NCI-H187 treated with DMSO at 0.1 percent for 48 hours (cell line): ENCODE measurements at places on chromosomes 5 and 9.

GRCh38 chr9:114053246-114054005, 24.7 kb downstream of the AMBP start:
- DNase-seq, result no peak

GRCh38 chr9:135883410-135884089, 23.8 kb downstream of the CAMSAP1 start:
- no peak for DNase-seq

GRCh38 chr5:7464182-7464581, 68.2 kb downstream of the ADCY2 start:
- DNase-seq, result no peak

DNA sequence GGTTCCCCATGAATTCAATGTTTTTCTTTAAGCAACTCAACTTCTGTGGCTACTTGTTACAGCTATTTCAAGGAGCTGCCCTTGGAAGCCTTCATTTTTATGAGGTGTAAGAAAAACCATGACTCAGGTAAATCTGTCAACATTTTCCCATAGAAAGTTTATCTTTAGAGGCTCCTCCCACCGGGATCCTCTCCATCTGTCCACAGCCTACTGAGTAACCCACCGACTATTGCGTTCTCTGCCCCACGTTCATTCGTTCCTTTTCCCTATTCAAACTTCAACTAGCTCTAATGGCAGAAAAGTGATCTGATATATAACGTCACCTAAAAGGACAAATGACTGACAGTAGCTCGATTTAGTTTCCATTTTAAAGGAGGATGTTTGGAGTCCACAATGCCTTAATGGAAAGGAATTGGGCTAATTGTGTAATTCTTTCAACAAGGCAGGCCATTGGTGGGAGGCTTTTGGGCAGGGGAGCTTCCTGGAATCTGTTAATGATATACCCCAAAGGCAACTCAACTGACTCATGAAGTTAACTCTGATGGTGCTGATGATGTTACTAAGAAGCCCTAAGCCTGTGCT, 29.3 kb upstream of the NR3C1 start:
- no peak for DNase-seq

GRCh38 chr5:14415698-14416074, 165.9 kb upstream of the OTULINL start:
- no peak for DNase-seq

- DNase-seq, result no peak
Observed at GRCh38 chr5:73939557-73939956, 313.6 kb downstream of the ARHGEF28 start.

DNA sequence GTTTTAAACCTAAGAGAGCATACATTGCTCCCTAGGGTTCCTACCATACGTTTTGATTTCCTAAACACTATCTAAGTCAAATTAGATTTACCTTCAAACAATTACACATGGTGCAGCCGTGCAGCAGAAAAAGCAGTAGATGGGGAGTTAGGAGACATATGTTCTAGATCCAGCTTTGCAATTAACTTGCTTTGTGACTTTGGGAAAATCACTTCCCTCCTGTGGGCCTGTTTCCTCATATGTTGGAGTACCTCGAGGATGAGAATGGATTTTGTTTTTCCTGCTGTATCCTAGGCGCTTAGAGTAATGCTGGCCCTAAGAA, 711 bp downstream of the MRPL50 start:
- no peak for DNase-seq

DNA sequence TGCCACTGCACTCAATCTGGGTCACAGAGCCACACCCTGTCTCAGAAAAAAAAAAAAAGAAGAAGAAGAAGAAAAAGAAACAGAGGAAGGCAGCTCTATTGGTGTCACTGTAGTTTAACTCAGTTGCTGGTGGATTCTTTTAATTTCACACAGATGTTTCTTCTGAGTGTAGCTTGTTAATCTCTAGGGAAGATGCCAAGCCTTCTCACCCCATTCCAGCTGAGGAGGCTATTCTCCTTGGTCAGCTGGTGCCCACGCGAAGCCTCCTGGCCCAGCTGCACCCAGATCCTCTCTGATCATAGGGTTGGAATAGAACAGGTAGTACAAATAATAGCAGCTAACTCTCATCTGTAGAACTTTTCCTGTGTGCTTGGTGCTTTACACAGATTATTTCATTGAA, 113.8 kb upstream of the SPRY4 start:
- no peak for DNase-seq

GRCh38 chr9:134162212-134162775, 2.1 kb downstream of the RNU6ATAC start:
- DNase-seq, result no peak

DNA sequence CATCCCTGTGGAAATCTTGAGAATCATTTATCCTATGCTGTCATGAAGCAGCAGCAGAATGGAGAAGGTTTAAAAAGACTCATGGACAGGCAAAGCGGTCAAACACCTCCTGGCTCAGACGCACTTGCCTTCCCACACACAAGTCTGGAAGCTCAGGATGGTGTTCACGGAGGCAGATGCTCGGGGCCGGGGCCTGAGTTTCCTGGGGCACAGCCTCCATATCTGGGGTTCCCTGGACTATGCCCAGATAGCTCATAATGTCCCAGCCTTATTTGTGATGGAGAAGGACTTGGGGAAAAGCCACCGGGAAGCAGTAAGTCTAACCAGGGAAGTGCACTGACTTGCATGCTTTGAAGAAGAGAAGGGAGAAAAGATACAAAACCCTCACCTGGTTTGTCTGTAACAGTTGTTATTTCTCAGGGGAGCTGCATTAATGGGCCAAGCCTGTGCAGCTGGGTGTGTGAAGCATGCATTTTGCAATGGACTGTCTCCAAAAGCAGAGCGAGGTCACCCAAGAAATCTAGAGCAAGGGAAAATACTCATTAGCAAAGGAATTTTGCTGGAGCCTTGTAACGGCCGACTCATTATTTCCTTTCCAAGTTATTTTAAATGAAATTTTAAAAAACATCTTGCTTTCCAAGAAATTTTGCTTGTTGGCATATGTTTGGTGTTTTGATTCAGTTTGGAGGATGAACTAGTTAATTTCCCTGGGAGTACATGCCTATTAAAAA, 3.4 kb downstream of the S1PR3 start:
- DNase-seq, result no peak

- no peak for DNase-seq
Observed at GRCh38 chr9:11338130-11338529, 725.3 kb upstream of the PTPRD start.

- DNase-seq, result no peak
Observed at GRCh38 chr9:101093620-101094019, 65.1 kb downstream of the PLPPR1 start.

DNA sequence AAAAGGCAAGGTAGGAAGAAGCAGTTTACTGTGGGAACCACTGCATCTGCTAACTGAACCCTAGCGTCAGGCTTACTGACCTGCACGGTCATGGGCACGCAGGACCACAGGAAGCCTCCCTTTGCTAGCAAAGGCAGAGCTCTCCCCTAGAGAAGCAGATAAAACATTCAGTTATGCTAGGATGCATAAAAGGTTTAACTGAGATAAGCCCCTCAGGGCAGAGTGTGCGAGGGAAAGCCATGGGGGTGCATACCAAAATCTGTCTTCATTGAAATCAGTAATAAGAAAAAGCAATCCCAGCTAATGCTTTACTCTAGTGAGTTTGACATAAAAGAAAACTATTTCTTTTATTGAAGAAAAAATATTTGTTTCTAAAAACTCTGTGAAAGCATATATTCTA, 2403.7 kb upstream of the C9orf72 start:
- DNase-seq, result no peak

GRCh38 chr9:69058101-69058500, 22.5 kb downstream of the FXN start:
- no peak for DNase-seq

DNA sequence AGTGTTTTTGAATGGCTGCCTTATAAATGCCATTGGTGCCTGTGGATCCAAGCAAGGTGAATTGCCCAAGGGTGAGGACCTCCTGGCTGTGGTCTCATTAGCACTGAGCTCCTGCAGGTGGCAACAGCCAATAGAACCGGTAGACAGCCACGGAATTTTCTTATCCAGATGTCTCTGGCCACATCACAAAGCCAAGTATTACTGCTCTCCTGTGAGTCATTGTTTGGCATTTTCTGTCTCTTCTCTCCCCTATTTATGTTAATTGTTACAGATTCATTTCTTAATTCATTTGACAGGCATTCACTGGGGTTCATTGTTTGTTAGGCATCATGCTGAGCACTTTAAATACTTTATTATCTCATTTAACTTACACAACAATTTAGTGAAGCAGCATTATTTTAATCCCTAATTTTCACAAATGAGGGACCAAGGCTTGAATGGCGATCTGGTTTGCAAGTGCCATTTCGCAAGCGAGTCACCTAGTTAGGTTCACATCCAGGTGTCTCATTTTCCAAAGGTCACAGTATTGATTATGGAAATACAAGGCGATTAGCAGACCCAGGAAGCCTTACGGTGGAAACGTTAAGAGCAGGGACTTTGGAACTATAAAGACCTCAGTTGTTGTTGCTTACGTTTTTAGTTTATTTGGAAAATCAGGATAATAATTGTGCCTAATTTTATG, 58.2 kb upstream of the DPYSL3 start:
- DNase-seq, result no peak

DNA sequence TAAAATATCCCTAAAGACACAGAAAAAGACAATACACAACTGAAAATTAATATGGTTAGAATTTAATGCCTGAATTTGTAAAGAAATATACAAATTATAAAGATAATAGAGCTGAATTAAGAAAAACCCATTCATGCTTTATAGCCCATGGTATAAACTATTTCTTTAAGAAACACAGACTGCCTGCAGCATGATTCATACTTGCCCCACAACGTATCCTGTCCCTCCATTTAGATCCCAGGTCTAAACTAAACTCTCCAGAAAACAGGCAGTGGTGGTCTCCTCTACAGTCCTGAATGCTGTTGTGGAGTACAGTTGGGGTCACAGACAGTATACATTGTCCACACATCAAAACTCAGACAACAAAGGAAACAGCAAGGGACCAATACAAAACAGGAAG, 24.8 kb downstream of the IL6ST start:
- DNase-seq, result no peak

- no peak for DNase-seq
Observed at GRCh38 chr9:100038472-100038871, 60.3 kb downstream of the ERP44 start.

DNA sequence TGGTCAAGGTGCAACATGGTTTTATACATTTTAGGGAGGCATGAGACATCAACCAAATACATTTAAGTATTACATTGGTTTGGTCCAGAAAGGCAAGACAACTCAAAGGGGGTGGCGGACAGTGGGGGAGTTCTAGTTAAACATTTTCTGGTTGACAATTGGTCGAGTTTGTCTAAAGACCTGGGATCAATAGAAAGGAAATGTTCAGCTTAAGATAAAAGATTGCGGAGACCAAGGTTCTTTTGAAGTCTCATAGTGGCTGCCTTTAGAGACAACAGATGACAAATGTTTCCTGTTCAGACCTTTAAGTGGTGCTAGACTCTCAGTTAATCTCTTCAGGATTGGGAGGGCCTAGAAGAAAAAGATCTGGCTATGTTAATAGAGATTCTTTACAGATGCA, 47.7 kb upstream of the TTC39B start:
- no peak for DNase-seq

DNA sequence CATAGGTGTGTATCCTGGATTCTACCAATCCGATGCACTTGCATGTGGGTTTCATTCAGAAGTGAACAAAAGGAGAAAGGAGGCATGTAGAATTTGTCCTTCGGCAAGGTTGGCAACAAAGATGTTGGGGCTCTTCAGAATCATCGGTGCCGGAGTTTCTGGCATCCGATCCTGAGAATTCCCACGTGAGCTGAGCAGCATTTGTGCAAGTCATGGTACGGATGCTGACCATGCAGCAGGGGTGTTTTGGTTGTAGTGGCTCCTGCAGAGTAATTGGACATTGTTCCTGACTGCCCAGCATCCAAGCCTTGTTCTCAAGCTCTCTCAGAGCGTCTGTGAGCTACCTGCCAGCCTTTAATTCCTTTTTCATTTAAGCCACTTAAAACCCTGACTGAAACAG, 19.0 kb upstream of the POC5 start:
- no peak for DNase-seq

DNA sequence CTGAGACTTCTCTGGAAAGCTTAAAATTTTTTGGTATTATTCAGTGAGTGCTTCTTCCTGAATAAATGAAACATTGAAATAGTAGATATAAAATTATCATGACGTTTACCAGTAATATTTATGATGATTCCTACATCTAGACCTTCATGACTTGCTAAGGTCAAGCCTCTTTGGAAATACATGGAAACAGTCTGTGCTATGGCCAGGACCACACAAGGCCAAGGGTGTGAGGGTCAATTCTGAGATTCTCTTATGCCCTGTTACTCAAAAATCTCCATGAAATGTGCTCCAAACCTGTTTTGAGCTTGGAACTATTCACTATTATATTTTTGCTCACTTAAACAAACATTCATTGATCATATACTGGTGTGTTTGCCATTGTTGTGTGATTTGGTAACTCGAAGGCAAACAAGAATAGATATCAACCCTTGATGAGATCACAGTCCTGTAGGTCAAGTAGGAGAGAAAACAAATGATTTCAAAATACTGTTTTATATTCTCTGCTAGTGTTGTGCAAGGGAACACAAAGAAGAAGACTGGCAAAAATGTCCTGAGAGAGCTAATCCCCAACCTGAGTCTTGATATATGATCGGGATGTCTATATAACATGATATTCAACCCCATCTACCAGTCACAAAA, 1254.9 kb upstream of the DMAC1 start:
- no peak for DNase-seq

- no peak for DNase-seq
Observed at GRCh38 chr9:29730163-29730562, 2156.9 kb upstream of the C9orf72 start.

DNA sequence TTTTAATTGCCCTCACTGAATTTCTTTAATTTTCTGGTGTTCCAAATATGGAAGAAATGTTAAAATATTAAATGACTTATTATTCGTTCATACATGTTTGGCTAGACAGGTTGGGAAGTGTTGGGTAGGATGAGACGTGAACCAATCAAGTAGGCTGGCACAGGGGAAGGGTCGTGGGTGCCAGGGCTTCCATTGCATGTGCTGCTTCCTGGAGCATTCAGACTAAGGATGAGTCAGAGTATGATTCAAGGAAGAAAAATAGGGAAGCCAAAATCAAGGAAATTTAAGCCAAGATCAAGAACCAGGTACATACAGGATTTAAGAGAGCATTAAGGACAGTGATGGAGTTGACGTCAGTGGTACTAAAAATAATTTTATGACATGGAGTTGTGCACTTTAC, 2068.0 kb downstream of the MAT2B start:
- DNase-seq, result no peak

DNA sequence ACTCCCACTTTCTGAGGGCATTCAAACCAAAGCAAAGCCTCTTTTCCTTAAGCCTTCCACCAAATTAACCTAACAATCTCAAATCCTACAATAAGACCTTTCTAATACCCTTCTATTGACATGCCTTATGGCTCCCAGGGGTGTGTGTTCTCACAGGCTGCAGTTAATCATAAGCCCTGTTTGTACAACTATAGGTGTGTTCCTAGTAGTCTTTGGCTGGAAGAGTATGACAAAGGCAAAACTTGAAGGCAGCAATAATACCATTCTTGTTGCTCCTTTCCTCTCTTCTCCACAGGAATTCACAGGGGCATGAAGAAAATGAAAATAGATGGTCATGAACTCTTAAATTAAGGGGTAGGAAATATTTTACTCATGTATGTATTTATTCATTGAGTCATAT, 10.9 kb upstream of the FBXO38 start:
- no peak for DNase-seq
